IPS DF 19.7 (cell line): ENCODE measurements at places on chromosomes 16 and 17.

DNA sequence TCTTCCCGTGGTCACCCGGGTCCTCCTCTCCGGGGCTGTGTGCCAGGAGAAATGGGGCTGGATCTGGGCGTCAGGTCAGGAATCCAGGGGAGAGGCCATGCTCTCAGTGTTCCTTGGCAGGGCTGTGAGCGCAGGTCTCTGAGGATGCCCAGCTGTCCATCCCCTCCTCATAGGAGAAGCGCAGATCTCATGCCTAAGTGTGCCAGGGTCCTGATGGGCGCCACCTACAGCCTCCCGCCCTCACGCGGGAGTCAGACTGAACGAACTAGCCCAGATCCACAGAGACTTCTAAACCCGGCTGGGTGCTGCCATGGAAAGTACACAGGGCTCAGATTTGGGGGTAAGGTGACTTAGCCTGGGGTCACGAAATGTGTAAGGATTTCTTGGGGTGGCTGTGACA, 24.3 kb downstream of the MGRN1 start:
- no peak for DNase-seq

GRCh38 chr16:27405546-27406451, 3.8 kb downstream of the IL21R start:
- DNase-seq: no peak

DNA sequence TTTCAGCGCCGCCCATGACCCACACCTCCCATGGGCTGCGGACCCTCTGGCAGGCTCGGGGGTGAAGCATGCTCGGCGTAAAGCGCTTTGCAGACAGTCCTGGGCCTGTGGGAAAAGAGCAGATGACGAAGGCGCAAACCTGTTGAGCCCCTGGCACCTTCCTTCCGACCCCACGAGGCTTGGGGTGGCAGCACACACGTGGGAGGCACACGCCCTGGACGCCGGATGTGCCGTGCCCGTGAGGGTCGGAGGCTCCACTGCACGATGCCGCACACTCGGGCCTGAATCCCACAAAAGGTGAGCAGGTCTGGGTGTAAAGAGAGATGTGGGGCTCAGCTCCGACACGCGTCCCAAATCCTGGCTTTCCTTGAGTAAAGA, 71.1 kb downstream of the LMF1 start:
- DNase-seq: no peak

DNA sequence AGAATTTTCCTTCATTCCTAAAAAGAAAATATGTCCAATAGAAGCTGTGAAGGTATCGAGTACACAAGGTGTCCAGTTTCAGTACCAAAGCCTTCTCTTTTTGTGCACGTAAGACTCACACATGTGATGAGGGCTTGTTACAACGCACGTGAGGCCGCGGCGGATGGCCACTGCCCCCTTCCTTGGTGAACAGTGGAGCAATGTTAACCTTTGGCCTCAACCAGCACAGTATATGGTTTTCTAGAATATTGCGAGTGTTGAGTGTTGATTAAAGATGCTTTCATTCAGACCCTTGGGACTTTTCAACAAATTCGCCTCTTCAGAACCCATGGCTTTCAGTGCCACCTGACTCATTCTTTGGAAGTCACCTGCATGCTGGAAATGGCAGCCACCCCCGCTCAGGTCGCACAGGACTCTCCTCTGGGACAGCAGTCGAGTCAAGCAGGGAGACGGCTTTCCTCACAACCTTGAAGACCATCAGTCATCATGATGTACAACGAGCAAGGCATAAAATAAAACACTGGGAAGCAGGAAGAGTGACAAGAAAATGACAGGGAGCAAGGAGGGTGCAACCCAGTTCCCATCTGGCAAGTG, 14.5 kb downstream of the MAP1LC3B start:
- no peak for DNase-seq

DNA sequence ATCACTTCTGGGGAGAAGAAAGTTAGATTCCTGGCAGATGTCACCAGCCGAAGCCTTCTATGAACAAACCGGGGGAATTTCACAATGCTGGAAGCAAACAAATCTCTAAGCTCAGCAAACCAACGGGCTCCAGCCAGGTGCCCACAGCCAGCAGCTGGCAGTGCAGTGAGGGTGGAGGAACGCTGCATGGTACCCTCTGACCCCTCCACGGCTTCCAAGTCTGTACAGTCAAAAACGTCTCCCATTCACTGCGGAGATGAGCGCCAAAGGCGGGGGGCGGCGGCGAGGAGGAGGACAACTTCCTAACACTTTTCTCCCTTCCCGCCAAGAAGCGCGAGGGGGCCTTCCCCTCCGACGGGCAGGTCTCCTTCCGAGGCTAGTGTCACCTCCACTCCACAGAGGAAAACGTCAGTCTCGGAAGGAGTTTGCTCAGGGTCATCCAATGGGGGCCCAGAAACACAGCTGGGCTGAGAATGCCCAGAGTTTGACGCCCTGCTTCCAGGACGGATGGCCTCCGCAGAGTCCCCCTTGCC, 924 bp downstream of the ZNF598 start:
- DNase-seq: no peak

GRCh38 chr16:50419116-50419515, 50.3 kb upstream of the BRD7 start:
- DNase-seq: no peak

DNA sequence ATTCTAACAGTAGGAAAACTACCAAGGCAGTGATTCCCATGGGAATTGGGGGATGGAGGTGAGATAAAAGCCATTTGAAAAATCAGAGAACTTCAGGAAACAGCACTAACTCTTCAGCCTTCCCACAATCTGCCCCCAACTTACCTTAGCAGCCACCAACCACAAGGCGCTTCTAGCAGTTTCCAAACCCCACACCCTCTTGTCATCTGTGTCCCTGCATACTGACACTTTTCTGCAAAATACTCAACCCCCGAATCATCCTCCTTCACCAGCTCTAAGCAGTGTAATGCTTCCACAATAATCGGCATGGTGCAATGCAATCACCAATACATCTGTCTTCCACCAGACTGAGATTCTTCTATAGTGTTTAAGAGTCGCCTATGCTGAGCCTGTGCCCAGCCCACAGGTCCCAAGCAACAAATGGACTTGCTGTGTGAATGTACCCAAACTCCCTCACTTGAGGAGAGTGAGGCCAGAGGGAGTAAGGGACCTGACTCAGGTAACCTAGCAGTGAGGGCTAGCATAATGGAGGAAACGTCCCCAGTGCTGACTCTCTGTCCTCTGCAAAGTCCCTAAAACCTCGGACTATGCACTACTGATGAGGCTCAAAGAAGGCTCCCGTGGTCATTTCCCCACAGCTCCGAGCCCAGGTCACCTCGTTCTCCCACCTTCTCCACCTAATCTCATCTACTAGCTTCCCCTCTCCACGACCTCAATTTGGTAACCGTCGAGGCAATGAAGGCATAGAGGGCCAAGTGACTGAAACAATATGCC, 943 bp downstream of the DYNC1LI2 start:
- no peak for DNase-seq

DNA sequence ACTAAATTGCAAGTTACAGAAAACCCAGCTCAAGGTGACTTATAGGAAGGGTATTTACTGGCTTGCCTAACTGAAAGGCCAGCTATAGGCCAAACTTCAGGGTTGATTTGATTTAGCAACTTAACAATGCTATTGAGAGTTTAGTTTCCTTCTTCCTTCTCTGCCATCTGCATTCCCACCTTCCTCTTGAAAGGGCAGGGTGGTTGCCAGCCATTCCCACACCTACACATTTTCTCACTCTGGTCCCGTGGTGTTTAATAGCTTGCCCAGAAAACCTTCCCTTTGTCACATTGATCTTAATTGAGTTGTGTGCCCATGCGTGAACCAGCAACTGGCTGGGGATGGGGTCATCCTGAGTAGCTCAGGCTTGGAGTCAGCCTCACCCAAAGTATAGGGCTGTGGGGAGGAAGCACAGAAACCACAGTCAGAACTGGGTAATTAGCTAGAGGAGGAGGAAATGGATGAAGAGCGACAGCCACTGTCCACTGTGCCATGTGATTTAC, 194.7 kb downstream of the SPECC1 start:
- no peak for DNase-seq

DNA sequence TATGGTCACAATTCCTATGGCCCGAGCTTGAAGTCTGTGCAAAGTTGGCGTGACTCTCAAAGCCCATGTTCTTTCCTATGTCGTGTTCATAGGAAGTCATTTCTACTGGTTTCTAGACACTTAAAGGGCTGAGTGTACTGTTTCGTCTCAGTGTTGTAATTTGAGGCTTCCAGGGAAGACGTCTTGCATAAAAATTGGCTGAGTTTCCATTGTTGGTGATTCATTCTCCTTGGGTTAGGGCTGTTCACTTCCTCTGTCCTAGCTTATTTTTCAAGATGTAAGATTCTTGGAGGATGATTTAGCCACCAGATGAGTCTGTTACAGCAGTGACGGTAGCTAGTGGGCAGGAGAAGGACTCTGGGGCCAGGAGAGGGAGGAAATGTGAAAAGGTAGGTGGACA, 43.1 kb downstream of the PIK3R5 start:
- no peak for DNase-seq

GRCh38 chr16:11196286-11196828, 59.6 kb downstream of the SOCS1 start:
- no peak for DNase-seq

GRCh38 chr17:10050597-10051101, 145.6 kb upstream of the RCVRN start:
- DNase-seq: no peak

DNA sequence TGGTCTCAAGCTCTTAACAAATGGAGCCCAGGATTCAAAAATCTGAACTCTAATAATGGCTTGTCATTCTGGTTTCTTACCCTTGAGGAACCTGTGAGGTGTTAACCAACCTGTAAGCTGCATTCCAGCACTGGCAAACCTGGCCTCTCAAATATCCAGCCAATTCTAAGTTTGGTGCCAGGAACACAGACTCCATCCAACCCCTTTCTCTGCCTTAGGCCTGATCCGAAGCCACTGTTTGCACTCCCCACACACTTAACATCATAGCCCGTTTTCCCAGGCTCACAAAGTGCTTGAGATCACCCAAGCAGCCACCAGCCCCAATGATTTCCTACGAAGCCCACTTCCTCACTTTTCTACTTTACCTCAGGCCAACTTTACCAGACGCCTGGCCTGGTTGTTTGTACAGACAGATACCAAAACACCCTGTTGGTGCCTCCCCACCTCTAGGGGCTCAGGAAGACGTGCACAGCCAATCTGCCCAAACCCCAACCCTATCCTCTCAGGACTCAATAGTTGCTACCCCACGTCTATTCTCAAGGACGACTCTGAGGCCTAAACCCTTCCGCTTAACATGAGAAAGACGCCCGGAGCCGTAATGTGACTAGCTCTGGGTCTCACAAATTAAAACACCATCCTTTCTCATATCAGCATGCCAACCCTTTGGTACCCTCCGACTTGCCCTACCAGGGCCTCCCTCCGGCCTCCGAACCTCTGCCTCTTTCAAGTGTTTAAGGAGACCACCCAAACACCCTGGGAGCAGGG, 3.2 kb upstream of the PER1 start:
- DNase-seq: no peak

GRCh38 chr17:45256114-45256966, 5.6 kb downstream of the SPATA32 start:
- DNase-seq: no peak

- DNase-seq: no peak
Observed at GRCh38 chr16:87584271-87584670, 18.0 kb upstream of the JPH3 start.

DNA sequence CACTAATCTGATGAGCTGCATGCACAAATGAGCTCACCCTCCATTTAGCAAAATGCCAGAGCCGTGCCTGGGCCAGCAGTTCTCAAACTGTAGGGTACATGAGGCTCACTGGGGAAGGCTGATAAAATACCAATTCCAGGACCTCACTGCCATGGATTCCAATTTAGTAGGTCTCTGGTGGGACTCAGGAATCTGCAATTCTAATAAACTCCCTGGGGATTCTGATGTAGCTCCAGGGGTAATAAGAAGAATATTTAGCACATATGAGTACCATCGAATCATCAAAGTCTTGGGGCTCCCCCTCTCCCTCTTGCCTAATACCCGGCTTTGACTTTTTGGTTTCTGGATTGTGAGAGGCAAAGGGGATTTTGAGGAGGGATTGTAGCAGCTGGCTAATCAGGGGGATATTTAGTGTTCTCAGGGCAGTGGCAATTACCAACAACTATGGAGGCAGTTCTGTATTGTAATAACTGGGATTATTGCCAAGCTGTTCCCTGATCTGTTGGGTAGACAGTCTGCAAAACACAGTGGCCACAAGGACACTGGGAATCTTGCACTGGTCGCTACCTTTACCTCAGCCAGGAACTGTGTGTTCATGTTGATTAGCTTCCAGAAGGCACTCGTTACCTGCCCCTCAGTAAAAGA, 140.4 kb downstream of the SHISA9 start:
- no peak for DNase-seq

GRCh38 chr16:27720731-27721530, 171.0 kb downstream of the KATNIP start:
- no peak for DNase-seq

DNA sequence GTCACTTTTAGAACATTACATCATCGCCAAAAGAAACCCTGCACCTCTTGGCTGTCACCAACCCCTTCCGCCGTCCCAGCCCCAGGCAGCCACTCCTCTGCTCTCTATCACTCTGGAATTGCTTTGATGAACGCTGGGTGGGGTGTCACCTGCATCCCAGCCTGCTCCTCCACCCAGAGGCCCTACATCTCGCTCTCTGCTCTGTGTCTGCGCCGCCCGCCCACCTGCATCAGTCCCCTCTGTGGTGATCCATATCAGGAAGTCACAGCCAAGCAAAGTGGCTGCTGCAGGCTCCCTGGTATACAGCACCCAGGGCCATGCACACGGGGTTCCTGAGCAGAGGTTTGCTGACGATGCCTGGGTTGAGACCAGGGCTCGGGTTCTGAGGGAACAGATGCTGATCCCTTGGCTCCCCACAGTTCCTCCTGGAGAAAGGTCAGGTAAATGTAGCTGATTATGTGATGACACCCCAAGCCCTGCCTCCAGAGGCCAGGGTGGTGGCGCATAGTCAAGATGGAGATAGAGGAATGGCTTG, 30.8 kb downstream of the MPRIP start:
- no peak for DNase-seq

DNA sequence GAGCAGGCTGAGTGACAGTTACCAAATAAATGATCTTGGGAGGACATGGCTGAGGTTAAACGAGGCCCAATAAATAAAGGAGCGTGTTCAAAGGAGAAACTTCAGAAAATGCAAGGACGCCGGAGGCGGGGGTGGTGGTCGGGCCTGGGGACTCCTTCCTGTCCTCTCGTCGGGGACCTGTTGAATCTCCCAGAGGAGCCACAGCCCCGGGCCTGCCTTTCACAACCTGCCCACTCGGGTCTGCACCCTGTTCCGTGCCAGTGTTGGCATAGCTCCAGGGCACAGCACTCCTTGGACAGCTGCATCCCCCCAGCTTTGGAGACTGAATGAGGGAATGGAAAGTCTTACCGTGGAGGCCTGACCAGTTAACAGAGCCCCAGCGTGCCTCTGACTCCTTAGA, 8.1 kb upstream of the TBX4 start:
- DNase-seq: no peak

- DNase-seq: no peak
Observed at GRCh38 chr17:72406498-72406897, 285.7 kb downstream of the SOX9 start.

GRCh38 chr17:28901866-28902818, 737 bp downstream of the DHRS13 start:
- DNase-seq: no peak
